ENCODE measurements at places on chromosomes 13 and 19.

GRCh38 chr19:36013280-36014011 is 567 bp downstream of the ALKBH6 start:
- peak; percentile 11 for DNase-seq

- peak; percentile 46 for DNase-seq
Measured at GRCh38 chr19:13262450-13262849, 112.2 kb downstream of the IER2 start.

DNA sequence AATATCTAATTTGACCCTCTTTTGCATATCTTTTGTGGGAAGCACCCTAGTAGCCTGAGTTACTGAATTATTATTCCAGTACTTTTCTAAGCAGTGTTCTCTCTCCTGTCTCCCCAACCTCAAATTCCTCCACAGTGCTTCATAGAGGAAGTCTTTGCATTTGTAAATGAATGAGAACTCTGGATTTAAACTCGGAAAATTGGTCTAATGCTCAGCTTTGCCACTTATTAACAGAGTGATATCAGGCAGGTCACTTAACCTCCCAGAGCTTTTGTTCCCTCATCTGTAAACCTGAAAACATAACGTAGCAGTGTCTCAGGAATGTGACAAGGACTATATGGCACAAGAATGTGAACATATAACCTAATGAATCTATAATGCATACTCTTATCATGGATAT is 26.2 kb downstream of the FREM2 start:
- no peak for DNase-seq

DNA sequence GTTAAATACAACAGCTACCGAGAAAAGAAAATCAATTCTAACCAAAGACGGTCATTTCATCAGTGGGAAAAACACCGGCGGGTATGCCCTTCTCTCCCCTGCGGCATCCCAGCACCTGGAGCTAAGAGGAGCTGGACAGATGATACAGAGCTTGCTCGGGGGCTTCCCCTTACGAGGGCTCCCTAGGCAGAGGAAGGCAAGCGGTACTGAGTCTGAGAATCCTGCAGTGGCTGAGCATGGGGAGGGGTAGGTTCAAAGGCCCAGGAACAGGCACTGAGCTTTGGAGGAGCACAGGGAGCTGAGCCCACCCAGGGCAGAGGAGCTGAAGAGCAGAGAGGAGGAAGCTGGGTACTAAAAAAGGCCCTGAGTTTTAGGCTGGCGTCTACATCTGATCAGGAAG is 12.7 kb downstream of the STK24 start:
- no peak for DNase-seq

DNA sequence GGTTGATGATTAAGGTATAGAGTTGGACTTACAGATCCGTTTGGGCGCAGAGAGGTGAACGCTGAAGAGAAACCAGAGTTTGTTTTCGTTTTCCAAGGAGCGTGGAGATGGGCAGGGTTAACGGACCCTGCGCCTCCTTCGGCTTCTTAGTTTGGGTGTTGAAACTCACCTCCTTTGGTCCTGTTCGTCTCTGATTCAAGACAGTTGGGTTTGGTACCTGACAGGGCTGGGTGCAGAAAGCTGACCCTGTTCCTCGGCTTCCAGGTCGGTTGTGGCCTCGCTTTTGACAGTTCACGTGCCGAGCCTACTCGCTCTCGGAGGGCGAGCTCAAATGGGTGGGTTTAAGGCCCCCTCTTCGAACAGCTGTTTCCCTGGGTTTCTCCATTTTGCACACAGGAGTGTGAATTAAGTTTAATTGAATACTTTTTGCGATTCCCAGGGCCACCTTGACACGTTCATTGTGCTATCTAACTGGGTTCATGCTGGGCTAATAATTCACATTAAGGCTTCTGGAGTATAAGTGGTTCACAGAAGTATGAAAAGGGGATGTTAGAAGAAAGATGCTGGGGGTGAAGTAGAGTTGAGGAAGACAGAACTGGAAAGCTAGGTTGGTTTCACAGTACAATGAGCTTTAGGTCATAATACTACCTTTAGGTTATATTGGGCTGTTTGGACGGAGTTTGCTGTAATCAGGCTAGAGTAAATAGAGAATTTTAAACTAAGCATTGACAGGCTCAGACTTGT is 638 bp downstream of the USPL1 start:
- peak; percentile 28 for DNase-seq

DNA sequence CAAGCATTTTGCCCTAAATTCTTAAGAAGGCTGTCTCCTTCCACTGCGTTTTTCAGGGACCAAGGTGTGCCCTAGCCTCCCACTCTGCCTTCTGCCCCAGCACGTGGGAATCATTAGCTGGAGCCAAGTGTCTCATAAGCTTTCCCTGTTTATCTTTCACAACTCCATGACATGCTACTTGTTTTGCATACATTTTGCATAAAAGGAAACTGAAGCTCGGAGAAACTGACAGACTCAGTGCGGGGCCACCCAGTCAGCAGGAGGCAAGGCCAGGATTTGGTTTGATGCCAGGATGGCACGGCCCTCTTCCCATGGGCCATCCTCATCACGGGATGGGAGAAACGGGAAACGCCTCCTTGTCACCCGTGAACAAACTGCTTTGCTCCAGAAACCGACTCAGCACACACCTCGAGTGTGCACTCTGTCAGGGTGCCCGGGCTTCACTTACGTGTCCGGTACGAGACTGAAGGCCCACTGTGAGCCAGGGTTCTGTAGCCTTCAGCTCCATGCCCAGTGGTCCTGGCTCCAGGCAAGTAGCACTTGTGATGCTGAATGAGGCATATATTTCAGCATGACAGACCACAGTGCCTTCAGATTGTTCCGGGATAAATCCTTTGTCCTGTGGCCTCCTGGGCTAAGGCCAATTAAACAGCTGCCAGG is 9.6 kb downstream of the CEBPA start:
- DNase-seq, result no peak

- no peak for DNase-seq
Measured at GRCh38 chr19:39132344-39132969, 6.9 kb downstream of the PAK4 start.

DNA sequence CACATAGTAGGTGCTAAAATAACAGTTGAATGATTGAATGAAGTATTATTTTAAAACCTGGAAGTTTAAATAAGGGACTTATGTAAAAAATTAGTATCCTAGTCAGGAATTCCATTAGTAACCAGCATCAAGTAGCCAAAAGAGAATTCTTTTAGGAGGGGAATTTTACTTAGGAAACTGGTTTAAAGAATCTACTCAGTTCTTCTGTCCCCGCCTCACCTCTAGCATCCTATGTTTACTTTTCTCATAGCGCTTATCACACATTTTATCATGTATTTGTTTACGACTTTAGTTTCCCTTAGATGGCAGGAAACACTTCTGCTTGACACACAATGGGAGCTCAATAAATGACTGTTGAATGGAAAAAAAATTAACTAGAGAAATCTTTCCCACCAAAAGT is 229.0 kb downstream of the KLF5 start:
- no peak for DNase-seq
